ENCODE measurements at places on chromosomes 4 and X. TPM values are rescaled to one million over a fixed set of nuclear protein-coding genes. Genes with fewer than 3 reads are reported as not detected.

DNA sequence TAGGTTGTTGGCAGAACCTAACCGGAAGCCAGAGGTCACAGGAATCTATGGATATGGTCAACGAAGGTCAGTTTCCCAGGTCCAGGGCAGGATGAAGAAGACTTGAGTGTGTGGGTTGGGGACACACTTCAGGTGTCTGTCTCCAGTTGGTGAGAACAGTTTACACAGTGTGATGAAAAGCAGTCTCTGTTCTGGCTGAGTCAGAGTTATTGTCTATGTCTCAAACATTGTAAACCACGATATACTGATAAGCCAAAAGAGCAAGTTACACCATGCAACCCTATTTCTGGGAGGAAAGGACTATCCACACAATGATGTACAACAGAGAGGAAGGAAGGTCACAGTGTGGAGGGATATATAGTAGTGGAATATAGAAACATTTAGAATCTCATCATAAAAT is 187.1 kb upstream of the C1QTNF7 start:
- DNase-seq, result no peak

Gene RRH
- total RNA-seq, result not detected

- no peak for DNase-seq
Observed at GRCh38 chrX:10070714-10071436, 85.9 kb upstream of the CLCN4 start.

GRCh38 chrX:108131471-108131870 is 39.9 kb downstream of the ATG4A start:
- no peak for DNase-seq

Gene MFAP3L
- total RNA-seq, result 5.5 TPM

Gene REPS2
- 24.4 TPM for total RNA-seq

Gene KLHL13
- total RNA-seq, result 6.3 TPM

- no peak for DNase-seq
Observed at GRCh38 chr4:25011135-25011866, 19.4 kb downstream of the LGI2 start.

Gene PLK4
- 3.1 TPM for total RNA-seq

Gene CXCL3
- 20.8 TPM for total RNA-seq

- no peak for DNase-seq
Observed at GRCh38 chr4:8687083-8687482, 94.5 kb downstream of the CPZ start.

DNA sequence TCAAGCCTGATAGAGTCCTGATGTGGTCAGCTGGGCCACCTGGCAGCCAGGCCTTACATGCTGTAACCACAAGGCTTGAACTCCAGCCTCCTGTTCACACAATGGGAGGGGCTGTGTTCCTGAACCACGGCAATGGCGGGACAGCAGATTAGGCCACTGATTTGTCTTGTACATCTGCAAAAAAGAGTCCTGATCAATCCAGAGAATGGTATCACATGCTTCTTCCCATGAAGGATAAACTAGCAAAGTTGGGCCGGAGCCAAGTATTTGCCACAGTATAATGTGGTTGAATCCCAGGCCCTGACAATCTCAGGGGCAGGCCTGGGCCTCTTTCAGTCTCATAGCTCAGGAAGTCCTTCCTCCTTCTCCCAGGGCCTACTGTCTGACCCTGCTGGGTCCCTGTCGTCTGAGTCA is 2182.5 kb upstream of the AGA start:
- DNase-seq, result no peak

Gene CLCN4
- 1.4 TPM for total RNA-seq

Gene CLCN3
- 116 TPM for total RNA-seq

DNA sequence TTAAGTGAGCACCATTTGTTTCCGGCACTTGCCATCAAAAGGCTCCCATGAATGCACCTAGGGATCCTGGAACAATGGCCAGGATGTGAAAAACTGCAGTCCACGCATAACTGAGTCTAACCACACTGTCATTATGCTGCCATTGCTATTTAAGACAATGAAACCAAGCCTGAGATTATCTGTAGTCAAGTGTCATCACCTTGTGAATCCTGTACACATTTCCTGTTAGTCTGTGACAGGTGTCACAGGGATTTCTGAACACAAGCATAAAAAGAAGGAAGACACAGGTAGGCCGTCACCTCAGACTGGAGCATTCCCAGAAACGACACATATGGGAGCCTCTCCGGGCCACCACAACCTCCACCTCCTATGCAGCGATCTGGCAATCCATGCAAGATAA is 66.7 kb downstream of the HADH start:
- no peak for DNase-seq

Data from left colon (tissue), 2 donors.